ENCODE measurements at places on chromosomes 6 and 20.
A peak's percentile ranks its signal among the peaks of the same experiment; 100 is the strongest.

DNA sequence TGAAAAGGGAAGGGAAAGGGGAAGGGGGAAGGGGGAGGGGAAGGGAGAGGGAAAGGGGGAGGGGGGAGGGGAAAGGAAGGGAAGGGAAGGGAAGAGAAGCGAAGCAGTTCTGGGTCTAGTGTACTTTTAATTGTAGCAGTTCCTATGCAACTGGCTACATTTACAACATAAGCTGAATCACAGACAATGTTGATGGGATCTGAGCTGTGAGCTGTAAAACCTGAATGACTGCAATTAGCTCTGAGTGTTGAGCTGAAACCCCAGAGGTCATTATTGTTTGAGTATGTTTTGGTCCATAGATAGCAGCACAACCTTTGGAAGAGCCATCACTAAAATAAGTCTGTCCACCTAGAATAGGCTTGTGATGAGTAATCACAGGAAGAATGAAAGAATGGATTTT, 7.2 kb upstream of the ABHD12 start:
- no peak for DNase-seq

- DNase-seq: no peak
These were observed 8.7 kb upstream of the TBX18 start for GRCh38 chr6:84773133-84773430.

DNA sequence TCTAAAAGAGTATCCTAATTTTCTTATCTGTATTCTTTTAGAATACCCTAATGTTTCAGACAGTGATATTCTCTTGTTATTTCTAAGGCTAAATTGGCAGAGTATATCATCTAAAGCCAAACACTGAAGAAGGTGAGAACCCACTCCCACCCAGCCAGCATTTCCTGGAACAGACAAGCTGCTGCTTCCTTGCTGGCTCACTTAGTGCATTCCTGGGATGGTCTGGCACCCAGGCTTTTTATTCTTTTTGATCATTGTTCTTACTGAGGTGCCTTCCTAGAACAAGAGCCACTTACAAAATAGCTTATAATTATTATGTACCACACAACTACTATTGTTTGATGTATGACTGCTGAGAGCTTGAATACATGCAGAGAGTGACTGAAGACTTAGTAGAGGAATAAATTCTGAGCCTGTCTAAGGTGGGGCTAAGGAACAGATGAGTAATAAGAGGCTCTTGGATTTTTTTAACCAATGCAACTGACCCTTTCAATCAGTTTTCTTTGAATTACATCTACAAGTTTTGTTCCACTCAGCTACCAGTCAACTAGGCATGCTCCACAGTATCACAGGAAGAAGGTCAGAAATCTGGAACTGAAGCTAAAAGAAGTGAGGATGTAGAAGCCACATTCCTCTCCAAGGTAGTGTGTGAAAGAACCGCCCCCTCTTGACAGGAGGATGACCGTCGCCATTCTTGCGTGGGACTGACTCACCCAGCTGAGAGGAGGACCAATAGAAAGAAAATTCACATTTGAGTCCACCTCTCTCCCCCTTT, 30.1 kb downstream of the PRPH2 start:
- peak; percentile 40 for DNase-seq

DNA sequence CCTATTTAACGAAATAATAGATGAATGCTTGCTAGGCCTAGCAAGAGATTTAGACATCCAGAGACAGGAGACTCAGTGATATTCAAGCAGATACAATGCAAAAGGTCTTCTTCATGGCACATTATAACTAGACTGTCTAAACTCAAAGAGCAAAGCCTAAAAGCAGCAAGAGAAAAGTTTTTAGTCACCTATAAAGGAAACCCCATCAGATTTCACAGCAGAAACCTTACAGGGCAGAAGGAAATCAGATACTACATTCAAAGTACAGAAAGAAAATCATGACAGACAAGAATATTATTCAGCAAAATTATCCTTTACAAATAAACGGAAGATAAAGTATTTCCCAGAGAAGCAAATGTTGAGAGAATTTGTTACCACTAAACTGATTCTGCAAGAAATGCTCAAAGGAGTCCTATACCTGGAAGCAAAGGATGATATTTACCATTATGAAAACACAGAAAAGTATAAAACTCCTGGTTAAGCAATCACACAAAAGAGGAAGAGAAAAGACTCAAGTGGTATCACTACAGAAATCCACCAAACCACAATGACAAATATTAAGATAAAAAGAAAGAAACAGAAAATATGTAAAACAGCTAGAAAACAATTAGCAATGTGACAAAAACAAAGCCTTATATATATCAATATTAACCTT, 333.7 kb downstream of the MEI4 start:
- no peak for DNase-seq

- DNase-seq: no peak
These were observed at the start of gene SLC32A1 for GRCh38 chr20:38723848-38724625. TSS of gene SLC32A1 (plus strand) at chr20:38724486. CDS start at chr20:38724725, 239 bp downstream.

DNA sequence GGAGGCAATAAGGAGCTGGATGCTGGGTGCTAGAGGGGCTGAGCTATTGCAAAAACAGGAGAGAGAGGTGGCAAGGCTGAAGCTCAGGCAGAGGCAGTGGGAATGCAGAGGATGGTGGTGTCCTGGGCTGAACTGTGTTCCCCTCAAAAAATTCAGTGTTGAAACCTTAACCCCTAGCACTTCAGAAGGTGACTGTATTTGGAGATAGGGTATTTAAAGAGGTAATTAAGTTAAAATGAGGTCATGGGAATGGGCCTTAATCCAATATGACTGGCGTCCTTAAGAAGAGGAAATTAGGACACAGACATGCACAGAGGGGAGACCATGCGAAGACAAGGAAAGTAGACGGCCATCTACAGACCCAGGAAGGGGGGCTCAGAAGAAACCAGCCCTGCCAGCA, 11.5 kb upstream of the MMP9 start:
- DNase-seq: no peak

- no peak for DNase-seq
These were observed 26.4 kb downstream of the SNX9 start for GRCh38 chr6:157849288-157850017.

DNA sequence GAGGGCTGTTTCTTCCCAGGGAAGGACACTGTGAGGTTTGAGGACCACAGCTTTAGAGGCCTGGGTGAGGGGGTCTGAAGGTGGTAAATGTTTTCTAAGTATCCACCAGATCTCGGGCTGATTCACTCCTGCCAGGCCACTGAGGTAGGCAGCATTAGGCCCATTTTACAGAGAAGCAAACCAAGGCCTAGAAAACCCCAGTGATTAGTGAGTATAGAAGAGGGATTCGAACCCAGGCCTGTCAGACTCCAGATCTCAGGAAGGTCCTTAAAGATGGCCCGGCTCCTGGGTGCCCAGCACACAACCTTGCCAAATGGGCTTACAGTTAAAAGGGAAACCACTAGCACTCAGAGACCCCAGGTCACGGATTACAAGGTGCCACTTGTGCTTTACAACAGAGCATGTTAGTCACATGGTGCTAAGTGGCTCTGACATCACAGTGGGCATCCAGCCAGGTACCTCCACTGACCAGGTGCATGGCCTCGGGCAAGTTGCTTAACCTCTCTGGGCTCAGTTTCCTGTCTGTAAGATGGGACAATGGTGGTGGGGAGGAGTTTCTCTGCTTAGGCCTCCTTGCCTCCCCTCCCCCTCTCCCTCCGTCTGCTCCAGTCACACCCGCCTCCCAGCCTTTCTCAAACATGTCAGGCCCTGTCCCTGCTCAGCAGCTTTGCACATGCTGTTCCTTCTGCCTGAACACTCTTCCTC, 18.8 kb upstream of the SIRPA start:
- no peak for DNase-seq

DNA sequence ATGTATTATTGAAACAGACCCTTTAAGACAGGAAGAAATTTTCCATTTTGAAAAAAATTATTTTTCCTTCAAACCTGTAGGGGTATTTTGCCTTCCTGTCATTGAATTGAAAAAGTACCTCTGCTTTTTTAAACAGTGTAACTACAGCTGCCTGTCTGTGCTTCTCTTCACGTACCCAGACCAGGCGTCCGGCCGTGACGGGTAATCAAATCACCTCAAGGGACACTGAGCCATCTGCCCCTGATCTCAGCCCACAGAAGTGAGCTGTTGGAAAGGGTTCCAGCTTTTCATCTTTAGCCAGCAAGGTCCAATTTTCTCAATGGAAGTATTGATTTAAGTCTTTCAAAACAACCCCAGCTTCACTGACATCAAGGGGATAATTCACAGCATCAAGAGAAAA, 58.0 kb downstream of the SLC35D3 start:
- DNase-seq: no peak

GRCh38 chr20:25289886-25290597, 42.2 kb downstream of the PYGB start:
- DNase-seq: no peak

DNA sequence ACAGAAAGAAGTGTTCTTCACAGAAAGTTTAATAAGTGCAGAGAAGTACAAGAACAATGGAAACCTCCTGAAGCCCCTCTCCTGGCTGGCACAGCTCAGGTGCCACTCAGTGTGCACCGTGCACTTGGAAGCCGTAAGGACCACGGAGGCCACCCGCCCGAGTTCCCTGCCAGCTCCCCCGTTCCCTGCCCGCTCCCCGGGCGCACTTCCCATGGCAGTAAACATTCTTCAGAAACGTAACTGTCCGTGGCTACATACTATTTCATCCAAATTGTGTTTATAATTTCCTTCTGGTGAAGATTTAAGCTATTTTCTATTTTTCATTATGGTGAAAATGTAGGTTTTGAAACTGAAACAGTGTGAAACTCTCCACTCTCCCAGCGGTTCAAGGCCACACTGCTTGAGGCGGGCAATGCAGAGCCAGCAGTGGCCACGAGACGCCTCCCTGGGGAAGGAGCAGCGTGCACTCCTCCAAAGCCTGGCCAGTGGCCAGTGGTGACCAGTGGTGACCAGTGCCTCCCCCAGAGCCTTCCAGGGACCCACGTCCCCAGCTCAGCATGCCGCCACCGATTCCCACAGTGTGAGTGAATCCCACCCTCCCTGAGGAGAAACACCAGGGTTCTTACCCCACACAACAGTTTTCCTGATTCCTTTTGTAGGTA, 46.4 kb downstream of the TAF4 start:
- no peak for DNase-seq

DNA sequence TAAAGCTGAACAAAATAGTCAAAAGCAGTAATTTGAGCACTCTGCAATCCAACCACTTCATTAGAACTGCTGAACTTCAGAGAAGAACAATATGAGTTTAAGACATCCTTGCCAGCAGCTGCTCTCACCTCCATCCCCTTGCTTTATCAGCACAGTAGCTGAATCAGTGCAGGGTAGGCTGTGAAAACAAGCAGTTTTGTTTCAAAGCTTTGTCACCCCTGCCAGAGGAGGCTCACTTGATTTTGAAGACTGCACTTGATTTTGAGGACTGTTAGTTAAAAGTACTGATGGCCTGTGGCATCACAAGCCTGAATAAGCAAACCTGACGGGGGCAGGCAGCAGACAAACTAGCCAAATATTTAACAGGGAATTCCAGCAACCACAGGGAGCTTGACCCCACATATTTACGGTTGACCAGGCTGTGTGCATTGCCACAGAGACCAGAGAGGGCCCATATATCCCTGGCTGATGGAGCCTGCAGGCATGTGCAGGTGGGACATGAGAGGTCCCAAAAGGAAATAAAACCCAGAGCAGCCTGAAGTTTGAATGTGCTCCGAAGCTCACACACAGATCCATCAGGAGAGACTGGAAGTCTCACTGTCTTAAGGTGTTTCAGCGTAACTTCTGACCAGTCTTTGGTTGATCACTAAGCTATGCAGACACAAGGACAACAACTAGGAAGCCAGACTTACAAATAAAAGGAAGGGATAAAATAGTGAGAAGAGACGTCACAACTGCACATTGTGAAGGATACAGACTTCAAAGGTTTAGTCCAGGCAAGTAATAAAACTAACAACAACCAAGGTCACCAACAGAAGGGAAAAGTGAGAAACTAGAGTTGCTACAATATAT, 97.4 kb downstream of the PDSS2 start:
- peak; percentile 8 for DNase-seq

DNA sequence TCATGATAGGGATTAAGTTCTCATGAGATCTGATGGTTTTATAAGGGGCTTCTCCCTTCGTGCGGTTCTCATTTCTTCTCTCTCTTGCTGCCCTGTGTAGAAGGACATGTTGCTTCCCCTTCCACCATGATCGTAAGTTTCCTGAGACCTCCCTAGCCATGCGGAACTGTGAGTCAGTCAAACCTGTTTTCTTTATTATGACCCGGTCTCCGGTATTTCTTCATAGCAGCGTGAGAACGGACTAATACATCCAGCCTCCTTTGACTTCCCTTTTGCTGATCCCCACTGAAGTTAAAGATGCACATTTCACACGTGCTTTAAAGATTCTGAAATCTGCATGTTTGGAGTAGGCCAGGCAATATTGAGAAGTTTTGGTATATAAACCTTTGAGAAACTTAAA, 543.1 kb downstream of the PRKN start:
- DNase-seq: no peak
